ENCODE measurements at places on chromosomes 2 and 18.

DNA sequence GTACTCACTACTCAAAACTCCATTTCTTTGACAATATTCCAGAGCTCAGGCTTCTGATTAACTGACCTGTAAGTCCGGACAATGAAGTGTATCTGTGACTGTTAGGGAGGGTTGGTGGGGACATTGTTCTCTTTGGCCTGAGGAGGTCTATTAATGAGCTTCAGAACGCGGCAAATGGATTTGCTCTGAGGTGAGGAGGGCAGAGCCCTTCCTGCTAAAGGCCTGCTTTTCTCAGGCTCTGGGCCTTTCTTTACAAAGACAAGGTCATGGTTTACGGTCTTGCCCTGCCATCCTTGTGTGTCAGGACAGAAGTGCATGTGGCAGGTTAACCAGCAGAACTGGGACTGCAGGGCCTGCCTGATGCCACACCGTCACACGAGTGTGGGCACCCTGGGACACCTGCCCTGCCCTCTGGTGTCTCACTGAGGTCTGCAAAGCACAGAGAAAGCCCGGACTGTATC, 7.2 kb downstream of the ALKAL2 start:
- DNase-seq, result no peak

DNA sequence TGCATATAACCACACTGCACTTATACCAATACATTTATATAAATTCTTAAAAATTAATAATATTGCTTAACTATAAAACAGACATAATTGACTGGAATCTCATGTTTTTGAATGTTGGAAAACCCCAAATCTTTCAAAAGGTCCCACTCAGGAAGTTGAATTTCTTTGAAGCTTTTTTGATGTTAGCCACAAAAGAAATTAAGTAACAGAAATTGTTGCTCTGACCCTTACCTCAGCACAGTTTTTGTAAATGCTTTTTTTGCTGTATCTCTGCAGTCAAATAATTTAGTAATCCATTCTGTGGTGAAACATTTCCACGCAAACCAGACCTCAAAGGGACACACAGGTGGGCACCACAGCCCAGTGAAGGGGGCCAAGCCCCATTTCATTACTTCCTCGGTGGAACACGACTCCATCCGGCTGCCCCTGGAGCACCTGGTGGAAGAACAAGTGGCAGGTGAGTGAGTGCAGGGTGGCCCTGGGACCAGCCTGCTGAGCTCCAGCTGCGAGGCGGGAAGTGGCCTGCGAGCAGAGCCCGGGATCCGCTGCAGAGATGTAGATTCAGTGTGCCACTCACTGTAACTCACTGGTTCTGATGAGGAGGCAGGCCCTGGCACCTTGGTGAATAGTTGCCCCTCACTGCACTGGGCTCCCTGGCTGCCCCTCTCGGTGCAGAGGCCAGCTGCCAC, 8.4 kb downstream of the SCLY start:
- no peak for DNase-seq

GRCh38 chr2:126653109-126653508, 2.8 kb upstream of the GYPC start:
- DNase-seq, result no peak

DNA sequence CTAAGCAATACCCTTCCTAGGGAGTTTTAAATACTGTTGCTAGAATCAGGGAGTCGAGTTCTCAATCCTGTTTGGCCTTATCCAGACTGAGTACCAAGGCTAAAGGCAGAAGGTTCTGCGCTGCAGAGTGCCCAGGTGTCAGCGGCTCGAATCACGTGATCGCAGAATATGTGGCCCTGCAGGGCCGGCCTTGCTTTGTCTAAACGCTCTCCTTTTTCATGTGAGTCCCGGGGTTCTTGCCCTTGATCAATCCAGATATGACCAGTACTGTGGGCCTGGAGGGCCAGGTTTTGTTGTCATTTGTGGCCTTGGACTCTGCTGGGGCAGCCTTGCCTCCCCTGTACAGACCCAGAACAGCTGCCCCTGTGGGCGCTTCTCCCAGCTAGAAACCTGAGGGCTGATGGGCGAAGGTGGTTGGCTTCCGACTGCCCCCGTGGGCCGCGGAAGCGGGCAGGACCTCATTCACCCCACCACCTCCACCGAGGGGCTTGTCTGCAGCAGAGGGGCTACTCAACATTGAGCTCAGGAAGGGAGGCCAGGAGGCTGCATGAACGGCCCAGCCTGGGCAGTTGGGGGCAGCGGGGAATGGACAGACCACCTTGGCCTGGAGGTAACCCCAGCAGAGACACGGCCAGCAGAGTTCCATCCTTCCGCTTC, 225.0 kb downstream of the ALPK2 start:
- no peak for DNase-seq

GRCh38 chr18:4358618-4359017, 96.5 kb downstream of the DLGAP1 start:
- DNase-seq, result no peak

DNA sequence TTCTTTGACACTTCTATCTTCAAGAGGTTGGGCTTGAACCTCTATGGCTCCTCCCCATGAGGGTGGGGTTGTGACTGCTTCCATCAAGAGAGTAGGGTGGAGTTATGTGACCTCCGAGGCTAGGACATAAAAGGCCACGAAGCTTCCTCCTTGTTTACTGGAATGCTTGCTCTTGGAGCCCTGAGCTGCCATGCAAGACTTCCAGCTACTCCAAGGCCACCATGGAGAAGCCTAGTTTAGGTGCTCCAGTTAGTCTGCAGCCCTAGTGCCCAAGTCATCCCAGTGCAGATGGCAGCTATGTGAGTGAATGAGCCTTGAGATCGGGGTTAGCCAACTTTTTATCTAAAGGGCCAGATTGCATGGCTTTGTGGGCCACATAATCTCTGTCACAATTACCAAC, 2.4 kb upstream of the MERTK start:
- no peak for DNase-seq

- no peak for DNase-seq
Observed at GRCh38 chr2:72326759-72327158, 179.1 kb upstream of the CYP26B1 start.

DNA sequence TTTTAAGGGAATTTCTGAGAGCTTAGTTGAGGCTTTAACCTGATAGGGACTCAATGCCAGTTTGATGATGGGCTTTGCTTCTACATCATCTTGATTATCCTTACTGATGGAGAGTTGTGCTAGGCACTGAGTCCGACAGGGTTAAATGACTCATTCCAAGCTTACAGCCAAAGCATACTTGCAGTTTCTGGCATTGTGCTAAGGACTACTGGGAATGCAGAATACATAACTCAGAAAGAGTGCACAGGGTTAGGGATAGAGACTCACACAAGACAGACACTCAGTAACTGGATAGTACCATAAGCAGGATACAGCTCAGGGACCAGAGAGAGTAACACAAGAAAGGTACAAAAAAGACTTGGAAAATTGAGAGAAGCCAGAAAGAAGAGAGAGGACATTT, 94.1 kb upstream of the SLC14A2 start:
- no peak for DNase-seq

DNA sequence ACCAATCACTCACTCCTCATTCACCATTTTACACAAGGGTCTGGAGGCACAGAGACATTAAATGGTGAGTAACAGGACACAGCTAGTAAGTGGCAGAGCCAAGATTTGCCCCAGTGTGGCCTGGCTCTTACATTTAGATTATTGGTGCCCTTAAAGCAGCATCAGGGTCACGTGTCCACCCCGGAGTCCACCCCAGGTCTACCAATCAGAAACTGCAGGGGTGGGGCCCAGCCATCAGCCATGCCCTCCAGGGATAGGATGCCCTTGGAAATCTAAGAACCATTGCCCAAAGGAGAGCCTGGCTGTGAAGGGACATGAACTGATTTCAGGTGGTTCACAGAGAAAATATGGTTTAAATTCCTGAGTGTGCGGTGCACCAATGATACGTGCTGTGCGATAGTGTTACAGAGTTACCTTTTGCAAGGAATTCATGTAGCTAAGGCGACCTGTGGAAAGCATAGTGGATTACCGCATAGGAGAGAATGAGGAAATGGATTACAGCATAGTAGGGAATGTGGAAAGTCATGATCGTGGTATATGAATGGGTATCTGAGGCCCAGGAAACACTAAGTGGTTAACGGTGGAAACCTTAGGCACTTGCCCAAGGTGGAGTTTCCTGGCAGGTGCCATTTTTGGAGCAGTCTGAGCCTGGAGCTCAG, 17.8 kb downstream of the IGFBP5 start:
- DNase-seq, result no peak

DNA sequence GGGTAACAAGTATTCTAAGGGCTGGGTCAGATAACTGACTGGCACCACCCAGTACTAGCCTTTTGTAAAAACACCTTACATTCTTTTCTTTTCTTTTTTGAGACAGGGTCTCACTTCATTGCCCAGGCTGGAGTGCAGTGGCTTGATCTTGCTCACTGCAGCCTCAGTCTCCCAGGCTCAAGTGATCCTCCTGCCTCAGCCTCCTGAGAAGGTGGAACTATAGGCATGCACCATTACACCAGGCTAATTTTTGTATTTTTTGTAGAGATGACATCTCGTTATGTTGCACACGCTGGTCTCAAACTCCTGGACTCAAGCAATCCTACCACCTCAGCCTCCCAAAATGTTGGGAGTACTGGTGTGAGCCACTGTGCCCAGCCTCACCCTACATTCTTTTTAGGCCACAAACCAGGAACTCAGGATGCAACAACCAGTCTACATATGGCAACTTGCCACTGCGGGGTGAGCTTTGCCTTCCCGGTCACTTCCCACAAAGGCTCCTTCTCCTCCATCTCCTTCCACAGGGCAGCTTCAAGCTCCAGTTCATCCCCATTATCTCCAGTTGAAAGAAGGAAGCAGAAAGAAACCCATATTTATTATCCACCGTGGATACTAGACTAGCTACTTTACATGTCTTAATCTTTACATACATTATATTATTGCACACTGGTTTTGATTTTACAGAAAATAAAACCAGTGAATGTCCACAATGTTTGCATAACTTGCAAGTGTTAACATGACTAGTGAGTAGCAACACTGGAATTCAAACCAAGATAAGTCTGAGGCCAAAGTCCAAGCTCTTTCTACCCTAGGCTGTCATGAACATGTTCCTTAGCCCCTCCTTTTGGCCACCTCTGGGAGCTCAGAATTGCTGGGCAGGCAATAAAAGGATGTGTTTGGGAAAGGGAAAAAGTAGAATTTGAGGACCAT, 23.7 kb upstream of the AP1S3 start:
- no peak for DNase-seq

DNA sequence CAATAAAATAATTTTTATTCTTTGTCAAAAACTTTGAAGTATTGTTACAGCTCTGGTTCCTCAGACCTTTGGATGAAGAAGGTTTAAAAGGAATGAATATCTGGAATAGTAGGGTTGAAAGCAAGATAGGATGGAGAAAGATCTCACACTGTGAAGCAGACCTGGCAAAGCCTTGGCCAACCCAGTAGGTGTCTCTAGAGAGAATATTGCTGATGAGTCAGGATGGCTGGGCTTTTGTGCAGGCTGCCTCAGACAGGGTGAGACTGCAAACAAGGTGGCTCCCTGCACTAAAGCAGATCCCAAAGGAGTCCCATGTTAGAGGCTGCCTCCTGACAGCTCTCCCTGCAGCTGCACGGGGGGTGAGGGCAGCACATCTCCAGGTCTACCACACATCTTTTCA, 226.0 kb upstream of the ITGA4 start:
- no peak for DNase-seq

- DNase-seq, result no peak
Observed at GRCh38 chr2:45368792-45369191, 242.3 kb downstream of the SRBD1 start.

GRCh38 chr2:70448041-70448440, 105.6 kb downstream of the TGFA start:
- DNase-seq, result no peak

GRCh38 chr18:42745171-42745570, 370.3 kb downstream of the RIT2 start:
- DNase-seq, result no peak

GRCh38 chr2:237099804-237100203, 14.1 kb downstream of the COPS8 start:
- no peak for DNase-seq

- no peak for DNase-seq
Observed at GRCh38 chr2:158806941-158807340, 11.8 kb downstream of the DAPL1 start.

- peak; percentile 53 for DNase-seq
Observed at GRCh38 chr18:74069178-74070050, 78.2 kb downstream of the FBXO15 start.

- no peak for DNase-seq
Observed at GRCh38 chr2:56313500-56313921, 129.7 kb downstream of the CCDC85A start.

GRCh38 chr18:9787036-9787435, 78.9 kb downstream of the RAB31 start:
- no peak for DNase-seq

DNA sequence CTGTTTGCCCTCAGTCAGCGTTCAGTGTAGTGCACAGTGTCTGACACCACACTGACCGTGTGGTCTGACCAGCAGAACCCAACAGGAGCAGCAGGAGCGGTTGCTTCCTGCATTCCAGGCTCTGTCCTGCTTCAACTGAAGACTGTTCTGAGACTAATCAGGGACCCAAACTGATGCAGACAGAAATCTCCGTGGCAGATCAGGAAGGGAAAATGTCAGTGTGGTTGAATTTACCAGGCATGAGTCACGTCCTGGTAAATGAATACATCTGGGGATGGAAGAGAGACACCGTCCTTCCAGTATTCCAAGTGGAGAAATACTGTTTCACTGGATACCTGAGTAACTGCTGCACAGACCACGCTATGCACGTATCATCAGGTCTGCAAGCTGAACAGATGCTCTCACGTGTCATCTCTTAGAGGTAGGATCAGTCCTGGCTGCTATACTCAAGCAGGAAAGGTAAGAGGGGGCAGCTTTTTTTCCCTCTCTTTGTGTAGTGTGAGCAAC, 223.6 kb upstream of the EPAS1 start:
- DNase-seq, result no peak

- no peak for DNase-seq
Observed at GRCh38 chr2:857081-857480, 93.6 kb upstream of the SNTG2 start.

GRCh38 chr2:213164263-213164662, 12.9 kb upstream of the IKZF2 start:
- no peak for DNase-seq

DNA sequence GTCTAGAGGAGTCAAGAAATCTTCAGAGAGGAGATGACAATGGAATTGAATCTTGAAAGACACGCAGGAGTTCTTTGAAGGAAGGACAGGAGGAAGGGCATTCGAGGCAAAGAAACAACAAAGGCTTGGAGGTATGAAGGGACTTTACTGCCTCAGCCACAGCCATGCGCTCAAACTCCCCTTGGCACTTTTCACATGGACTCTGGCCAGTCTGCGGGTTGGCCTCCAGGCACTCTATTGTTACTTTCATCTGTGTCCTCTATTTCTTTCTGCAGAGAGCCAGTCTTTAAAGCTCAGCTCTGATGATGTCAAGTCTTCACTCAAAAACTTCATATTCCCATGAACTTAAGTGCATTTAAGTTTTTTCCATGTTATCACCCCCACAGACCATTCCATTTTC, 95.4 kb downstream of the ZAP70 start:
- no peak for DNase-seq

All from AML-193 (cell line).